ENCODE measurements at places on chromosomes 7 and 10.
A peak's percentile ranks its signal among the peaks of the same experiment; 100 is the strongest.

DNA sequence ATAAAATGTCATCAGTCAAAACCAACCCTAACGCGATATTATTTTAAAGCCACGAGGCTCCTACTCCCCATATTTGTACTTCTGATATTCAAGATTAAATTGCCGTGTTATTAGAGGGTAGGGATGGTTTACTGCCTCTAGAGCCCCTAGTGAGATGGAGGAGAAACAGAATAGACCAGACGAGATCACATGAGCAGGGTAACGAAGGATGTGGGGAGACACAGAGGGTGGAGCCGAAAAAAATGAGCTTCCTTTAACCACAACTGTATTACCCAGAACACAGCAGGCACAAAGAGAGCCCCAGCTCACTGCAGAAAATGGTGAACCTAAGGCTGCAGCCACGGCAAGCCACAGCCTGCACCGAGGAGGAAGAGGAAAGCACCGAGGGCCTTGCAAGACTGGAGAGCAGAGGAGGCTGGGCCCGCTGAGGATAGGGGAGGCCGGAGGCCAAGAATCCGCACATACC, 14.3 kb downstream of the ZC3HAV1 start:
- DNase-seq = peak; percentile 84

DNA sequence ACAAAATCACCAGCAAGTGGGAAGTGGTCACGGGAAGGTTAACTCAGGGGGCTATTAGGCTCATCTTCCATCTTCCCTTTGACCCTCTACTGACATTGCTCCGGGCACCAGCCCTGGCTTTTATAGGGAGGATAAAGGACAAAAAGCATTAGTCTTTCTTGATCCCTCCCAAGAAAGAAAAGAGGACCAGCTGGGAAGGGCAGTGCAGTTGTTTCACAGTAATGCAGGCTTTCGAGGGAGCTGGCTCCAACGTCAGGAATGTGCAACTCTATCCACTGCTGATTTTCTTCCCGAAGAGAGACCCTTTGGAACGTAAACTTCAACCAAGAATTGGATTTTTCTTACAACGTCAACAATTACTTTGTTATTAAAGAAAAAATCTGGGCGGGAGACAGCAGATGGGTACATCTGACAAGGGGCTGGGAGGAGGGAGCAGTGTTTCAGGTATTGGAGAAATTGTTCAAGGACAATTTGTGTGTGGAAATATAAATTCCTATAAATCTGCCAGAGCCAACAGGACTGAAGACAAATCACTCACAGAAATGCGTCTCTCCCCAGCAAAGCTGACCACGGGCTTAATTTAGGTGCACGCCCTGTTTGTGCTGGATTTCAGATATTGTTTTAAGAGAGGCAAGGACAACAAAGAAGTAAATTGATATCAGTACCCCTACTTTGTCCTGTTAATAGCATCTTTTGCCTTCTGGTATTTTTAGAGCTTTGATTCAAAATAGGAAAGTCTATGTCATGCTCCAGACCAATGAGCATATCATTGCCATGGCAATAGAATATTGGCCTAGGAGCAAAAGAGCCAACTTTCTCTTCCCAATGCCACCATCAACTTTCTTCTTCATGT, 23.4 kb upstream of the ARID5B start:
- no peak for DNase-seq

GRCh38 chr7:25562673-25563182, 334.4 kb upstream of the NPVF start:
- DNase-seq = no peak

GRCh38 chr10:49049660-49050059, 65.7 kb downstream of the VSTM4 start:
- no peak for DNase-seq

DNA sequence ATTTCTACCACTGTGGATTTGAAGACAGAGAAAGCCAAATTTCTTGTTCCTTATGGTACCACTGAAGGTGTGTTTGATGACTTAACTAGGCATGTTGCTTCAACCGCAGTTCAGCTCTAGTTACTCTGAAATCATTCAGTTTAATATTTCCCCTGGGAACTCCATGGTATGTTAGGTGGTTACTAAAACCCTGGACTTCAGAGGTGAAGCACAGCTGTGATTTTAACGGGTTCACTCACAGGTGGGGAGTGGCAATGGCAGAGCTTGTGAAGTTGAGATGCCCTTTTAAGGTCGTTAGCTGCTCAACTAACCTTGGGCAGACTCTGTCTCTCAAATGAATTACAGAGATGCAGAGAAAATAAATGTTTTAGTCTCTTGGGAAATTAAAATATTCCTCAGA, 163.6 kb upstream of the PHYHIPL start:
- no peak for DNase-seq

GRCh38 chr7:83548250-83548649, 100.7 kb downstream of the SEMA3E start:
- DNase-seq = no peak

DNA sequence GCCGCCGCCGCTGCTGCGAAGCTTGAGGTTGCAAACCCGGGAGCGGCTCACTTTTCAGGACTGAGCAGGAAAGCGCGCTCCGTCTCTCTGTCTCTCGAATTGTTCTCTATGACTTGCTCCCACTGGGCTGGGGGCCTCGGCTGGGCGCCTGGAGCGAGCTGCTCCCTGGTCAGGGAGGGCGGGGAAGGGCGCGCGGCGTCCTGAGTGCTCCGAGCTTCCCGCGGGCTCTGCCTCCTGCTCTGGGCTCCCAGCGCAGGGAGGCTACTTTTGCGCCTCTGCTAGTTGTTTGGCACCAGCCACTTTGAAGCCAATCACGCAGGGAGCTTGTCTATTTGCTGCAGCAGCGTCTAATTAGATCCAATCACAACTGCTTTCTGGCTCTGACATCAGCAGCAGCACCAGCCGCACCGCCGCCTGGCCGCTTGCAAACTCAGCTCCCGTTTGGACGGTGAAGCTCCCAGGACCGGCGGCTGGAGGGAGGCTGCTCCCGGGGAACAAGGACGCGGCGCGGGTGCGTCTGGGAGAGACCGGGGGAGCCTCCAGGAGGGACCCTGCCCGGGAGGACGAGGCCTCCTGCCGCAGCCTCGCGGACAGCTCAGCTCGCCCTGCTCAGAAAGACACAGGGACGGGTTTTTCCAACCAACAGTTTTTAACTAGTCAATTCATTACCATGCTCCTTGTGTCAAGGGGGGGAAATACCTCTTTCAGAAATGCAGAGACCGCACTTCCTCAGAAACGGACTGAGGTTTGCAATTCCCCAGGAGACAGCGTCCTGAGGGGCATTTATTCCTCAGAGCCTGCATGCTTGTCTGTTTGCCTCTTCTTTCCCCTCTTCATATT, at the start of gene ADARB2:
Gene ADARB2 (minus strand): TSS at position 304 of the 840 bp plus-strand sequence.
- DNase-seq = peak; percentile 88

- no peak for DNase-seq
These were observed 565.8 kb downstream of the NRG3 start for GRCh38 chr10:82440775-82441174.

GRCh38 chr7:7537711-7538110, 2.0 kb upstream of the COL28A1 start:
- DNase-seq = no peak

DNA sequence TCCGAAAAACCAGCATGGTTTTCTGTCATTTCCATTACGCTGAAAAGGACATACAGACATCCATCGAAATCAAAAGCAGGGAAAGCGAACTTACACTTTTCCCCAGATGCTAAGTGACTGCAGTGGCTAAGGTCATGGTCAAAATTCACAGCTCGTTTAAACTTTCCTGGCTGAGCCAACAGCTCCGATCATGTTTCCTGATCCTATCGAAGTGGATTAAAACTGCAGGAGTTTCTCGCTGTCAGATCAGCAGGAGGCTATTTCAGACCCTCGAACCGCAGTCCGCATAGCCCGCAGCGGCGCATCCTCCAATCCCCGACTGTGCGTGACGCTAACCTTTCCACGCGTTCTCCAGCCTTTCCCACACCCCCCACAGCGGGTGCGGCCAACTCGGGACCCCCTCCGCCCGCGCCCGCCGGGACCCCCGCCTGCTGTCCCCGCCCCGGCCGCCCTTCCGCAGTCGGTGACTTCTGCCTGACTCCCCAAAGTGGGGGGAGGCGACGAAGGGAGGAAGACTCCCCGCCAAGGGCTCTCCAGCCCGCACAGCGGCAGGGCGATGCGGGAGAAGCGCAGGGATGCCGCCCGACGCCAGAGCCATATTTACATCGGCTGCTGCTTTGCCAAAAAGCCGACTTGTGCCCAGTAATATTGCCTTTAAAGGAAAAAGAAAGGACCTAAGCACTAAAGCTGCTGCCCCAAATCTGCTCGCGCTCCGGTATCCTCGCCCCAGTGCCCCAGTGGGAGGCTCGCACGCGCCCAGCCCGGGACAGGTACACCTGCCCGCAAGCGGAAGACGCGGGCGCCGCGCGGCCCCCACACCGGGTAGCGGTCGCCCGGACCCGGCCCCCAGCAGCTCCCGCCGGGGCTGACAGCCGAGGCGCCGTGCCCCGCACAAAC, 1.2 kb downstream of the PIP4K2A start:
- DNase-seq = peak; percentile 50

GRCh38 chr10:61621605-61622051, 41.1 kb upstream of the CABCOCO1 start:
- DNase-seq = no peak

- no peak for DNase-seq
These were observed 14.1 kb downstream of the ZNF467 start for GRCh38 chr7:149759093-149759860.

DNA sequence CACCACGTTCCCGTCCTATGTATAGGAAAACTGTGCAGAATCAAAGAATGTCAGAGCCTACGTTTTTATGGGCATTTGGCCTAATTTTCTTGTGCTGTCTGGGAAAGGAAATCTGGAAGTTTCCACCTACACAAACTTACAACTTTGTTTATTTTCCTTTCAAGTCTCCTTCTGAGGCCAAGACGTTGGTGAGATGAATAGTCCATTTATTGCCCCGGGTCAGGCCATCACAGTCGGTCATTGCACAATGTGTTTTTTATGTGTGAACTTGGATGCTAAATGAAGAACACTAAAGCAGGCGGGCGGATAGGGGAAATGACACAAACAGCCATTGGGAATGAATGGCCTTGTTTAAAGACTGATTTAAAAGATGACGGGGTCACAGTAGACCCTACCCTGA, 38.6 kb downstream of the TRIL start:
- DNase-seq = no peak

GRCh38 chr10:33945051-33945450, 610.6 kb upstream of the NRP1 start:
- no peak for DNase-seq

- DNase-seq = no peak
These were observed 95.4 kb downstream of the TRIL start for GRCh38 chr7:28862595-28863272.

GRCh38 chr7:84617265-84618030, 422.9 kb upstream of the SEMA3A start:
- DNase-seq = no peak

- DNase-seq = no peak
These were observed 28.9 kb downstream of the GNA12 start for GRCh38 chr7:2814946-2815874.

DNA sequence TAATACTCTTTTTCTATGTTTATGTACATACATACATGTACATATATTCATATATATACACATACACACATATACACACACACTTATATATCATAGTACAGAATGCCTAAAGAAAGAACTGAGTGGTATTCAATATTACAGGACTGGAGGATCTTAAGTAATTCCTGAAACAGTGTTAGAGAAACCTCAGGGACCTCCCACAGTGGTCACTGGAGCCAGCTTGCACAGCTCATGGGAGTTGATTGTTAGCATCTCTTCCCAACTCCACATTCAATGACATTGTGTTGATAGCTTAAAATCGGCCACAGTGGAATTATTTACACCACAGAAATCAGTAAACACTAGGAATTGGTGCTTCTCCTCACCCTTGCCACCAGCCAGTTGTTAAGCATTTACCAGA, 6.0 kb downstream of the LRRC17 start:
- DNase-seq = no peak

GRCh38 chr7:1557771-1558170, 1.8 kb upstream of the TMEM184A start:
- no peak for DNase-seq

GRCh38 chr10:116418389-116418788, 9.3 kb upstream of the PNLIPRP3 start:
- no peak for DNase-seq

DNA sequence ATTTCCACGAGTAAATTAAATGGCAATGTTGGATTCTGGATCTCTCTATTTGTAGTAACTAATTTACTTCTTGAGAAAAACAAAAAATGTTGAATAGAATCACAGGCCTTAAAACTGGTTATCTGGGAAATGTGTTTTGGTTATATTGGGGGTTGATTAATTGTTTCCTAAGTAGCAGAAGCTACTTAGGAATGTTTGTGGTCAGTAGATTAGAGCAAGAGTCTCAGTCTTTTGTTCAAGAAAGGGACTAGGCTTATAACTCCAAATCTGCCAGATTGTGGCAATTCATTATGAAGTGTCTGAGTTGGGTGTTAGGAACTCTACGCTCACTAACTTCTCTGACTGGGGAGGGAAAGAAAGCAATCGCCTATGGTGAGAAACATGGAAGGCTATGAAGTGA, 244.3 kb upstream of the PHYHIPL start:
- no peak for DNase-seq

DNA sequence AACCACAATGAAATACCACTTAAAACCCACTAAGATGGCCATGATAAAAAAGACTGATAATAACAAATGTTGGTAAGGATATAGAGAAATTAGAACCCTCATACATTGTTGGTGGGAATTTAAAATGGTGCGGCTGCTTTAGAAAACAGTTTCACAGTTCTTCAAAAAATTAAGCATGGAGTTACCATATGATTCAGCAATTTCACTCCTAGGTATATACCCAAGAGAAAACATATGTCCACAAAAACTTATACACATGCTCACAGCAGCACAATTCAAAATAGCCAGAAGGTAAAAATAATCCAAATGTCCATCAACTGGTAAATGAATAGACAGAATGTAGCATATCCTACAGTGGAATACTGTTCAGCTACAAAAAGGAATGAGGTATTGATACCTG, 30.0 kb downstream of the ATXN7L1 start:
- no peak for DNase-seq

GRCh38 chr7:48307041-48307714, 135.9 kb downstream of the ABCA13 start:
- no peak for DNase-seq

- no peak for DNase-seq
These were observed 43.6 kb downstream of the GUSB start for GRCh38 chr7:65938336-65938895.

DNA sequence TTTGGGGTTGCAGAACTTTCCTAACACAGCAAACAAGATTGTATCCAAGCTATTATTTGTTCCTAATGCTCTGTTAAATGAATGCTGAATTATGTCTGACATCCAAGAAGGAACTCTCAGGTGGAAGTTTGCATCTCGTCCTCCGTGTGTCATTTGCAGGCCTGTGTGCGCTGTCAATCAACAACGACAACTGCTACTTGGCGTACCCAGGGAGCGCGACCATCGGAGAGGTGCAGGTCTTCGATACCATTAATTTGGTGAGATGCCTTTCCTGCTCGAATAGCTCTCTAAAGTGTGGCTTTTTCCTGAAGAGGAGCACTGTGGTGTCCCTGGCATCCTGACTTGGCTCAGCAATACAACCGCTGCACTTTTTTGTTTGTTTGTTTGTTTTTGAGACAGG, 26.9 kb downstream of the WIPI2 start:
- no peak for DNase-seq
